Activated T-helper 1 cell treated with Interleukin-2 at 50 U/mL for 16 hours (primary cell): ENCODE measurements at places on chromosomes 4 and X.

DNA sequence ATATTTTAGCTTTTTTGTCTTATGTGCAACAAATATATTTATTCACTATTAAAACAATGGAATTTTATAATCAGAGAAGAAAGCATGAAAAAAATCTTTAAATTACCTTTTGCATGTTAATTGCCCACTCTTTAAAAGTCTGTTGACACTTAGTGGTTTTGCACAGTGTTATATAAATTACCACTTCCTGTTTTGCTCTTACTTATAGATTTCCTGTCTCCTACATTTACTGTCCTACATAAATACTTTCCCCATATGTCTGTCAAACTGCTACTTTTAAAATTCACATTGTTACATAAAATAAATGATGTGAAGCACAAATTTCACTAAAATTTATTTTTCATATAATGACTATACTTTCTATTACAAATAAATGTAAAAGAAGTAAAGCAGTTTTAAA lies 161.1 kb upstream of the NDST4 start:
- DNase-seq: no peak

GRCh38 chr4:73416423-73417087 lies 12.5 kb downstream of the ALB start:
- no peak for DNase-seq

DNA sequence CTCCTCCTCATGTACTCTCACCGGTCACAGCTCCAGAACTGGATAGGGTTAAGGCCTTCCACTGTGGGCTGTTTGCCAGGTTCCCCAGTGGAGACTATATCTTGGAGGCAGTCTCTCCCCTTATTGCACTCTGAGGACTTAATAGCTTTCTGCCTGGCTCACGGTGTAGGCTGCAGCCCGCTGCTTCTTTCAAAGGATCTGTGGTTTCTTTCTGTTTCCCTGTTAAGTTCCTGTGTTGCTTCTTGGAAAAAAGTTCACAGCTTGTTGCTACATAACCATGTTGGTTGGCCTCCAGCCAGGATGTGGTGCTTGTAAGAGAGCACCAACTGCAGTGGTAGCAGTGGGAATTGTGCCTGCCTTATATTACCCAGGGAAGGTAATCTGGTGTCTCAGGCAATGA lies 24.9 kb upstream of the ZDHHC15 start:
- DNase-seq: no peak

GRCh38 chr4:147247579-147247978 lies 233.3 kb upstream of the EDNRA start:
- DNase-seq: no peak

GRCh38 chrX:40285876-40286275 lies 188.1 kb upstream of the BCOR start:
- DNase-seq: no peak

GRCh38 chr4:162401021-162401420 lies 237.2 kb upstream of the FSTL5 start:
- DNase-seq: no peak

DNA sequence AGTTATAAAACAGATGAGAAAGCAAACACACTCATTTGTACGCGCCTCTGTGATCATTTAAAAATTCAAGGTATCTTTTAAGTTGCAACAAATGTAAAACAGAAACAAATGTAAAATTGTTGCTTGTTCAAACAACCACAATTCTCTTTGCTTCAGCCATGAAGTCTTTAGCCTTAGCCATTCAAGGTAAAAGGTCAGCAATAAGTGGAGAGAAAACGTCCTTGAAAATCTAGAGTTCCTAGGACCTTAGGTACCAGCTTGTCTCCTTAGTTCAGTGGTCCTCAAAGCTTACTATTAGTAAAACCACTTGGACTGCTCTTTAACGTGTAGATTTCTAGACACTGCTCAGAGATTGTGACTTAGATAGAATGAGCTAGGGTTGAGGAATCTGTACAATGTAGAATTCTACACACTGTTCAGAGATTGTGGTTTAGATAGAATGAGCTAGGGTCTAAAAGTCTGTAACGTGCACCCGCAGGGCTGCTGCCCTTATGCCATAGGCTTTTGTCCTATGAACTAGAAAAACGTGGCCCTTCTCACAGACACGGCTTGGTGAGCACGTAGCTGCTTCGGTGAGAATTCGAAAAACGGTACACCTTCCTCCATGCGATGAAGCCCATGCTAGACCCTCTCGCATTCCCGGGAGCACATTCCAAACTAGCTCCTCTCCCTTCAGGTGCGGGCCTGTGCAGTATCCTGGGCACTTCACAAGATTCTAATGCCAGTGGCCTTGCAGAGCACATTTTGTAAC lies 1.7 kb downstream of the PLAC8 start:
- no peak for DNase-seq

DNA sequence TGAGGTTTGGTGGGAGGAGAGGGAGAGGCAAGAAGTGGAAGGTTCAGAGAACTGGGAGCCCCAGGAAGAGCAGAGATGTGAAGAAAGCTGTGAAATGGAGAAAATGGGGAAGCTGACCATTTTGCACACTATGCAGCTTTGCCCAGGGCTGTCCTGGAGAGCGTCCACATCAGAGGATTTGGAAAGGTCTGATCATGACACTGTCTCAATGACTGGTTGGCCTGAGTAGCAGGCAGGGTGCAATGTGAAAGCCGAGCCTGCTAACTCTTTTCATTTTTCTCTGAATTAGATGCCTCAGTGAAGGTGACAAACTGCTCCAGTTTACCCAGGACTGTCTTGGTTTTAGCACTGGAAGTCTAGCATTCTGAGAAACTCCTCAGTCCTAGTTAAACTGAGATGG lies 330.1 kb upstream of the RPS6KA3 start:
- no peak for DNase-seq

- DNase-seq: no peak
Observed at GRCh38 chr4:110092646-110093045, 105.8 kb downstream of the ELOVL6 start.

GRCh38 chrX:107541244-107541643 lies 87.1 kb upstream of the PRPS1 start:
- no peak for DNase-seq

DNA sequence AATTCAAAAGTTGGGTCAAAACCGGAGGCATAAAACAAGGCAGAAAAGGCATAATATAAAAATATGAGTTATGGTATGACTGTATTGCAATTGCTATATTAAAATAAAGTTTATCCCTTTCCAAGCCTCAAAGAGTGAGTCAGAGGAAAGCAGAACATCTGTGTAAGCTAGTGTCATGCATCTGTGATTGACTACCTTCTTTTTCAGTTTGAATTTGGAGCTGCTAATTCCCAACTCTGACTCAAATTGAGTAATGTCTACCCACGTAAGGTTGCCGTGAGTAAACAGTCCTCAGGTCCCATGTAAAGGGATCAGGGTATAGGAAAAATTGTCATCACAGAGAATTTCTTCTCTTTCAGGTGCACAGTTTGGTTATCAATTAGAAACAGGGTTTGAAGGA lies 6.5 kb upstream of the SLITRK4 start:
- DNase-seq: no peak

- DNase-seq: no peak
Observed at GRCh38 chr4:80592950-80593349, 257.4 kb downstream of the CFAP299 start.

- no peak for DNase-seq
Observed at GRCh38 chr4:119728692-119729593, 100.3 kb upstream of the PDE5A start.

DNA sequence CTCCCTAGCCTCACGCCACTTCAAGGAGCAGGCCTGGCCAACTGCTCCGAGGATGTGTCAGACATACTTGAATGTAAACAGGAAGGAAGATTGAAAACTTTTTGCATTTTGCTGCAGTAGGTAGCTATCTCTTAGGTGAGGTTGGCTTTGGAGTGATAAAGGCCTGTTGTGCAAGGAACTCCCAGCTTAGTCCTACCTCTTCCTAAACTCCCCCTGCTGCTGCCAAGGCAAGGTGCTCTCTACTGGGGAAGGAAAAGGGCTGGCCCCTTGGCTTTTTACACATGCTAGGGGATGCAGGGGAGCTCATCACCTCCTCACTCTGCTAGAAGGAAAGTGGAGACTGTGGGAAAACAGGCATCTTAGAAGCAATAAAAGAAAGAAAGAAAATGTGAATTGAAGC lies 10.7 kb upstream of the BRS3 start:
- no peak for DNase-seq

DNA sequence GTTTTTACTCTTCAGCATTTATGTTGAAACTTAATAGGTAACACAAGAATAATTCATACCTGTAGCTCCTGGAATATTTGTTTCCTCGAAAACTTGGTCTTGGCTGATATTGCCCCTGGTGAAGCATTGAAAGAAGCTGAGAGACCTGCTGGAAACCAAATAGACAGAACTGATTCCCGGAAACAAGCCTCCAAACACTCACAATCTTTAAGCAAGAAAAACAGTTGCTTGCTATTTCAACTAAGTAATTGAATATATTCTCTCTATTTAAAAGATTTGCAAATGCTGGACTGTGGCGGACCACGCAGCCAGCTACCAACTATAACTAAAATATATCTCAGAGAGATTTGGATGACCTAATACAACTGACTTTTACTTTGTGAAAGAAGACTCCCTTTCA lies 3.6 kb downstream of the PCDH18 start:
- no peak for DNase-seq

DNA sequence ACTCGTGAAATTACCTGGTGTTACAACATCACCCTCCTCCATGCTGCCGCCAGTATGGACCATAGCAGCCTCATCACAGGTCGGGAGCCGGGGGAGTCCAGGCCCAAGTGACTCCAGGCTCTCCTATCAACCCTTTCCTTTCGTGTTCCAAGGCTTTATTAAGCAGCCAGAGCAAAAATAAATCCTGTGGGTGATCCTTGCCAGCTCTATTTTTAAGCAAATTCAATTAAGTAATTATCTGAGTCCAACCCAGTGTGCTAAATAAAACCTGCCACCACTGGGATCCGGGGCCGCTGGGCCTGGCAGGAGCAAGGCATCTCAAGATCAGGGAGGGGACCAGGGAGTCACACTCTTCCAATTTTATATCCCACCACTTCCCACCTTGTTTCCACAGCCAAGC lies 80.7 kb upstream of the PRPS1 start:
- DNase-seq: no peak

DNA sequence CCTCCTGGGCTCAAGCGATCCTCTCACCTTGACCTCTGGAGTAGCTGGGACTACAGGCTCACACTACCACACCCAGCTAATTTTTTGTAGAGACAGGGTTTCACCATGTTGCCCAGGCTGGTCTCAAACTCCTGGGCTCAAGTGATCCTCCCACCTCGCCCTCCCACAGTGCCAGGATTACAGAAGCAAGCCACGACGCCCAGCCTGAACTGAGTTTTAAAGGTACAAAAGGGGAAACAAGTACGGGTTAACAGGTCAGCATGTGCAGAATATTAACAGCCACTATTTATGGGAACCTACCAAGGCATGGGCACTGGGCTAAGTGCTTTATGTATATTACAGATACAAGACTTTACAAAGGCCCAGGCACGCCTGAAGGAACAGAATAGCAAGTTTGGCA lies 164.3 kb upstream of the GPC4 start:
- no peak for DNase-seq

- DNase-seq: no peak
Observed at GRCh38 chr4:177239477-177239876, 70.2 kb upstream of the NEIL3 start.

DNA sequence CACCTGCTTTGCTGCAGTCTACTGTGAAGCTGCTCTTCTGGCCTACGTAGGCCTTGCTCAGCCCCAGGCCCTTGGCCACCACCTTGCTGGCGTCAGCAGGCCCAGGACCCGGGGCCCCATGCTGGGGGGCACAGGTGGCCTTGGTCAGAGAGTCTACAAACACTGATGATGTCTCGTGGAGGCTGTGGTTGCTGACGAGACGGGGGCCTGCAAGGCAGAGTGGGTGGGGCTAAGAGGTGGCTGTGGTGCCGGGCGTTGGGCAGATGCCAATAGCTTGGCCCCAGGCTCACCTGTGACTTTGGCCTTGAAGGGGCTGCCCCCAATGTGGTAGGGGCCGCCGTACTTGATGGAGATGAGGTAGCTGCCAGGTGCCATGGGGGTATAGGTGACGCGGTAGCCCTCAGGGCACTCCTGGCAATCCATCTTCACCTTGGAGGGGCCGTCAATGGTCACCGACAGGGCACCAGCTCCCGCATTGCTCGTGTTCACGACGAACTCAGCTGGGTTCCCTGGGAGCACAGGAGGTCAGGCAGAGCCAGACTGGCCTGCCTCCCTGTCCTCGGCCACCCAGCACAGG lies 25.0 kb downstream of the FLNA start:
- no peak for DNase-seq

DNA sequence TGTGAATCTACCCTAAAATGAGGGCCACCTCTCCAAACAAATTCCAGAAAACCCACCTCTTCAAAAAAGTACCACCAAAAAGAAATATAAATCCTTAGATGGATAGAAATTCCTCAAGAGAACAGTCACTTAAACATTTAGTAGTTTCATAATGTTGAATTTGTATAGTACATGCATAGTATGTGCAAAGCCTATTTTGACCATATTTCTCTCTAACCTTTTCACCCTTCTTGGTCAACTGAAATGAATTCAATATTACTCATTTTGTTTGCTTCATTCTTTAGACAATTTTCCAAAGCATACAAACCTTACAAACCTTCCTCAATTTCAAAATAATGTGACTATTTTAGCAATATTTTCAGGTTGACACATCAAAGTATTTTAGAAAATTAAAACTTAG lies 4.1 kb downstream of the RHOXF1 start:
- DNase-seq: no peak

DNA sequence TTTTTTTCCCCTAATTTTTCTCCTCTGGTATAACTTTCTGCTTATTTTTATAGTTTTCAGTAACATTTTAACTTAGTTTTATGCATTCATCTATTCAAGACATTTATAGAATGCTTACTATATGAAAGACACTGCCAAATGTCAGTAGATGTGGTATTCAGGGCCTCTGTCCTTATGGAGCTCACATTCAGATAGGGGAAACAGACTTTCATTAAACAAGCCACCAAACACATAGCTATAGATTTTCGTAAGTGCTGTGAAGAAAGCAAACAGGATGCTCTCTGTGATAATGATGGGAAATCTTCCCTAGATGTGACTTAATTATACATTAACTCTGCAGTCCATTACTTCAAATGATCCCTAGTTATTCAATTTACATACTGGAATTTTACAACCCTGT lies 362.0 kb upstream of the FTHL17 start:
- DNase-seq: no peak

DNA sequence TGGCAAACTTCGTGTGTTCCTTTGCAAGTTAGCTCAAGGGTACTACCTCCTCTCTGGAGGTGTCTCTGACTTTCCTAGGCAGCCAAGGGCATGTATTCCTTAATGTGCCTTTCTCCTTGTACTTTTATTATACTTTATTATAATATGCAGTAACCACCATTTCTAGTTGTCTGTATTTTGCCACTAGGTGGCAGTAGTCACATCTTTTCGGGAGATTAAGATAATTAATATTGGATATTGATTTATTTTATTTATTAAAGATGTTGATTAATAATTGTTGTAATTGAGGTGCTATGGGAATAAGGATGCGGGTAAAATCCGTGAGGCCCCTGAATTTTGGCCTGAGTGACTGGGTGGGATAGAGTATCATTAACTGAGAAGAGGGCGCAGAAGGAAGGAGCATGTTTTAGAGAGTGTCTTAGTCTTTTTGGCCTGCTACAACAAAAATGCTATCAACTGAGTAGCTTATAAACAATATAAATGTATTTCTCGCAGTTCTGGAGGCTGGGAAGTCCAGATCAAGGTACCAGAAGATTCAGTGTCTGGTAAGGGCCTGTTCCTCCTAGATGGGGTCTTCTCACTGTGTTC lies 153.3 kb downstream of the TMEM164 start:
- DNase-seq: no peak
